ENCODE measurements at places on chromosomes 1 and 21.

- no peak for DNase-seq
Measured at GRCh38 chr1:65497256-65497830, 76.9 kb downstream of the LEPR start.

DNA sequence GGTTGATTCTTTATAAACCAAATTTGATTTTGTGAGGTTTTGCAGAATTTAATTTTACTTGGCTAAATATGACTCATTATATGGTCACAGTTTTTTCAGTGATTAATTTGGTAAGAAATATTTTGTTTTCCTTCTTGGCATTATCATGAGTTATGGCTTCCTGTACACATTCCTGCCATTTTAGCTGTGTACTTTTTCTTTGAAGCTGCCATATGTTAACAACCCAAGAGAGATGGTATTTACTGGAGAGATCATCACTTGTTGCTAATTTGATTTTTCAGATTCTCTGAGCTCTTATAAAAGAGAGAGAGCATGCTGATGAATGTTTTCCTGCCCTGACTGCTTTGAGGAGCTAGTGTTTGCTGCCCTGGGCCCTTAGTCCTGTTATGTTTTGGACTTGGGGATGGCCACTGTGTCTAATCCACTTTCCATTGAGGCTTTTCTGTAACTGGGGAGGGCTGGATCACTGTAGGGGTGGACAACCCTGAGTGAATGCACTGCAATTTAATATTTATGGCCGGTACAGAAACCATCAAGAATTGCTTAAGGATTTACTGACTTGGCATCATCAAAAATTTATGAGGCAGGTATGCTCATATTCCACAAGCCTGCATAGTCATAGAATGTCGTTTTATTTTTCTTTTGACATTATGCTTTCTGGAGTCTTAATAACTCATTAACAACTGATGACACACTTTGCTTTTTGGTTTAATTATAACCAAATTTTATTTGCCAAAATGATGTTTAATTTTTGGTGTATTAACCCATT lies 200.9 kb downstream of the DISC1 start:
- DNase-seq, result no peak

GRCh38 chr21:44498280-44499210 lies 41.5 kb downstream of the KRTAP10-1 start:
- DNase-seq, result no peak

GRCh38 chr1:61097317-61097716 lies 15.0 kb downstream of the NFIA start:
- DNase-seq, result no peak

GRCh38 chr21:31164713-31165694 lies 126.7 kb upstream of the KRTAP19-8 start:
- no peak for DNase-seq

GRCh38 chr1:6511056-6511455 lies 19.6 kb upstream of the PLEKHG5 start:
- no peak for DNase-seq

GRCh38 chr1:113207019-113207418 lies 134.0 kb downstream of the LRIG2 start:
- no peak for DNase-seq

- DNase-seq, result no peak
Measured at GRCh38 chr1:15028616-15029015, 124.9 kb upstream of the TMEM51 start.

GRCh38 chr1:1034439-1034781 lies 14.5 kb downstream of the AGRN start:
- DNase-seq, result no peak

GRCh38 chr1:201517631-201518030 lies 10.7 kb upstream of the CSRP1 start:
- no peak for DNase-seq

- DNase-seq, result no peak
Measured at GRCh38 chr1:62198781-62199125, 4.1 kb downstream of the L1TD1 start.

DNA sequence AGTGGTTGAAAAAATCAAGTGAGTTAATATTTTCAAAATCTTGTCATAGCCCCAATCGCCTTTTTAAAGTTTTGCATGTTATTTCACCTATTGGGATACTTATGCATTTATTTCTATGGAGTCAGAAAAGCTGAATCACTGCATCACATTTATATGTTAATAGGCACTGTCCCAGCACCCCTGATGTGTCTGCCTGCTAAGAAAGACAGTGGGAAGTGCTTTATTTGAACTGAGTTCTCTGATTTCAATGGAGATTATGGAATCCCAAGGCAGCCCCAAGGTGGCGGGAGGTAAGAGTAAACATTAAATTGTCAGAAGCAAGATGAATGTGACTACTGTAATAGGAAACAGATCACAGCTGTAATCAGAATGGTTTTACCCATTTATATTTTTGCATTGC lies 2225.7 kb downstream of the NCAM2 start:
- DNase-seq, result no peak

DNA sequence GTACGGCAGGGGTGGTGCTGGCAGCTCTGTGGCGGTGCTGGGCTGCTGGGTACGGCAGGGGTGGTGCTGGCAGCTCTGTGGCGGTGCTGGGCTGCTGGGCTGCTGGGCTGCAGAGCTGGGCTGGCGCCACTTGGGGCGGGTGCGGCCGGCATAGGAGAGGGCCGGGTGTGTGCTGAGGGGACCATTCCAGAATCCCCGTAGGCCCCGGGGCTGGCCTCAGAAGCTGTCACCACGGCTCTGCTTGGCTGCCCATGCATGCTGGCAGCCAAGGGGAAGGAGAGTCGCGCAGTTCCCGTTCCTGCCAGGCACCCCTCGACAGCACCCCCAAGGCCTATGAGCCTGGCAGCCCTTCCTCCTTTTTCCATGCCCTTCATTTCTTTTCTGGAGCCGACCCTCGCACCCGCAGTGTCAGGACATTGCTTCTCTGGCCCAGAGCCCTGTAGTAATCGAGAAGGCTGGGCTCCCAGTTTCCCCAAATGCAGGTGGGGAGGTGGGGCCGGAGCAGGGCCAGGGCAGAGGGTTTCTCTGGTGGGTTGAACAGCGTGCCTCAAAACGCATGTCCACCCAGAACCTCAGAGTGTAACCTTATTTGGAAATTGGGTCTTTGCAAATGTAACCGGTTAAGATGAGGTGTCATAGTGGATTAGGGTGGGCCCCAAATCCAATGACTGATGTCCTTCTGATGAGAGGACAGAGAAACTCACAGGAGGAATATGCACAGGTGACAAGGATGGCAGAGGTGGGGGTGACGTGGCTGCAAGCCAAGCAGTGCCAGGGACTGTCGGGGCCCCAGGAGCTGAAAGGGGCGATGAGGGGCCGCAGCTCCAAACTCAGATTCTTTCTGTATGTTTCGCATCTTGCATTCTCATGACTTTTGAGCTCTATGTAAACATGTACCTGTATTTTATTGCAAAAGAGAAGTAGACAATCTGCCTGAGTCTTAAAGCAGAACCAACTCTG lies 71.0 kb upstream of the ACTRT2 start:
- no peak for DNase-seq

GRCh38 chr1:244271691-244272308 lies 179.9 kb downstream of the ADSS2 start:
- no peak for DNase-seq

DNA sequence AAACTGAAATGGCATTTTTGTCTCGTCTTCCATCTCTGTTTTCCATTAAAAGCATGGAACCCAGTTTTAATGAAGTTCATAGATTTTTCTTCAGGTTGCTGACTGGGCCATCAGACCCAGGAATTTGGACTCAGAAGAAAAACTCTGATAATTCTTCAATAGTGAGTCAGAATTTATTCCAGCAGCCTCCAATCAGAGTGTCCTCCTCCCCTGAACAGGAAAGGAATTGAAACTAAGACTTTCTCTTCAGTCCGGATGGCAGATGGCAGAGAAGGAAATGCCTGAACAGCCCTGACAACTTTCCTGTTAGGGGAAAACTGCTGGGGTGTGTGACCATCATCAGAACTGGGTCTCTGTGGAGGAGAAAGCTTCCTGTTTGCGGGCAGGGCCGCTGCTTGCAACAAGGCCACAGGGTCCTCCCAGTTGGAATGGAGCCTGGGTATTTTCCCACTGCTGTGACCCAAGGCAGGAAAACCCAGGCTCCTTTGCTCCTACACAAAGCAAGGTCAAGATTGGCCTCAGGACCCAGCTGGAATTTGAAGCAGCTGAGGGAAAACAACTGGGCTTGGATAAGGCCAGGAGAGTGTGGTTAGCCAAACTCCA lies 20.7 kb downstream of the CD34 start:
- no peak for DNase-seq

DNA sequence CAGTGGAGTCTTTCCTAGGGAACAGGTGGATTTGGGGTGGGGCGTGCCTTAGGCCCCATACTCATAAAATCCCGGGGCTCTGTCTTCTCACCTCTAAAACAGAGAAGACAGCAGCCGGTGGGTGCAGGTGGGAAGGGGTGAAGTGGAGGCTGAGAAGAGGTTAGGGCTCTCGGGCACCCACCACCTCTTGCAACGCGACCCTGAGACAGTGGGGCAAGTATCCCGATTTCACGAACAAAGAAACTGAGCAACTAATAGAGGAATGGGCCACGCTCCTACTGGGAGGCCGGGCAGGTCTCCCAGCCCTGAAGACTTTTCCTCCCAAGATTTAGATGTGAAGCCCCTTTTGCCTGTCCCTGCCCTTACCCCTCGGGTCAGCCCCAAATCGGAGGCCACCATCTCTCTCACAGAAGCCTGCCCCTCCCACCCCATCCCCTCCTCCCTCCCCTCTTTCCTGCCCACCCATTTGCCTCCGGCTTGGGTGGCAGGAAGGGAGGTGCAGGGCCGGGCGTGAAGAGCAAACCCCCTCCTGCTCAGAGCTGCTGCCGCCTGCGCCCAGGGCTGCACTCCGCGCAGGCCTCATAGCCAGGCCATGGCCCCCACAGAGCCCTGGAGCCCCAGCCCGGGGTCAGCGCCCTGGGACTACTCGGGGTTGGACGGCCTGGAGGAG lies at the start of gene GPR25:
Gene GPR25 (plus strand): TSS at position 536 of the 670 bp plus-strand sequence. CDS start 57 bp downstream, at position 593.
- no peak for DNase-seq

GRCh38 chr1:243234978-243235647 lies 20.0 kb downstream of the CEP170 start:
- DNase-seq, result no peak

DNA sequence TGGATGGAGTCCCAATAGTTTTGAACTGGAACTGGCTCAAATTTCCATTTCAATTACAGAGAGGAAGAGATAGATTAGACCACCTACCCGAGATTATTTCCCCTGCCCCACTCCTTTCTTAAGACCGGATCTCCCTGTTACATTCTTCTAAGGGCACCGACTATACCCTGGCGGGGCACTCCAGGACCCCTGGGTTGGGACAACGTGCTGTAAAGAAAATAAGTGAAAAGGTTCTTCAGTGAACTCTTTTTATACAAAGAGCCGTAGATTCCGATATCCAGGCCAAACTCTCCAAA lies 6.7 kb downstream of the NR5A2 start:
- no peak for DNase-seq

DNA sequence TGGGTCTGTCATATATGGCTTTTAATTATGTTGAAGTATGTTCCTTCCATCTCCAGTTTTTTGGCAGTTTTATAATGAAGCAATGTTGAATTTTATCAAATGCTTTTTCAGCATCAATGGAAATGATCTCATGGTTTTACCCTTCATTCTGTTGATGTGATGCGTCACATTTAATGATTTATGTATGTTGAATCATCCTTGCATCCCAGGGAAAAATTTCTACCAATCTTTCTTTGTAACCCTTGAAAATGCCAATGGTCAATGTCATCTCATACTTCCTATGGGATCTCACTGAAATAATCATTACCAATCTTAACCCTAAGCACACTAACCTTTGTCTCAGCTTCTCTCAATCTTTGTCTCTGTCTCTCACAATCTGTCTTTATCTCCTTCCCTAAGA lies 1004.0 kb downstream of the KCNT2 start:
- DNase-seq, result no peak

GRCh38 chr1:36576551-36577110 lies 93.9 kb upstream of the CSF3R start:
- no peak for DNase-seq

- DNase-seq, result peak; percentile 48
Measured at GRCh38 chr1:25549273-25550154, 6.1 kb downstream of the LDLRAP1 start.

DNA sequence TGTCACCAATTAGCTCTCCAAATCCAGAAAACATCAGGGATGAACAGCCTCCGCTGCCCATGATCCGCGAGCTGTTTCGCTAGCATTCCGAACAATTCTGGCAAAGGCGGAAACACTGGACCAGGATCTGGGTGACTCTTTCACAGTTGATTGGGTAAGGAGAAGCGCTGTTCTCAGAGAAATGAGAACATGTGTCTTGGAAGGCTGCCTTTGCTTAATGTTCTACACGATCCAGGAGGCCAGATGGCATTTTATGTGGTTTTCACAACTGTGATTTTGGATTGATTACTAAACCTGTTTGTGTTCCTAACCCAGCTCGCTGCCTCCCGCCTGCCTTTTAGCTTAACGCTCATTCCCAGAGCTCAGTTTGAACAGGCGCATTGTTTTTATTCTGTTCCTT lies 144.0 kb downstream of the KIF26B start:
- DNase-seq, result no peak

- DNase-seq, result no peak
Measured at GRCh38 chr1:161820914-161821313, 54.8 kb downstream of the ATF6 start.

GRCh38 chr1:93288558-93288957 lies 57.1 kb upstream of the DR1 start:
- no peak for DNase-seq

GRCh38 chr1:245234217-245235081 lies 79.7 kb downstream of the KIF26B start:
- no peak for DNase-seq

- DNase-seq, result no peak
Measured at GRCh38 chr1:59310549-59311250, 13.8 kb downstream of the FGGY start.

- no peak for DNase-seq
Measured at GRCh38 chr1:56688522-56689026, 43.5 kb downstream of the PRKAA2 start.

DNA sequence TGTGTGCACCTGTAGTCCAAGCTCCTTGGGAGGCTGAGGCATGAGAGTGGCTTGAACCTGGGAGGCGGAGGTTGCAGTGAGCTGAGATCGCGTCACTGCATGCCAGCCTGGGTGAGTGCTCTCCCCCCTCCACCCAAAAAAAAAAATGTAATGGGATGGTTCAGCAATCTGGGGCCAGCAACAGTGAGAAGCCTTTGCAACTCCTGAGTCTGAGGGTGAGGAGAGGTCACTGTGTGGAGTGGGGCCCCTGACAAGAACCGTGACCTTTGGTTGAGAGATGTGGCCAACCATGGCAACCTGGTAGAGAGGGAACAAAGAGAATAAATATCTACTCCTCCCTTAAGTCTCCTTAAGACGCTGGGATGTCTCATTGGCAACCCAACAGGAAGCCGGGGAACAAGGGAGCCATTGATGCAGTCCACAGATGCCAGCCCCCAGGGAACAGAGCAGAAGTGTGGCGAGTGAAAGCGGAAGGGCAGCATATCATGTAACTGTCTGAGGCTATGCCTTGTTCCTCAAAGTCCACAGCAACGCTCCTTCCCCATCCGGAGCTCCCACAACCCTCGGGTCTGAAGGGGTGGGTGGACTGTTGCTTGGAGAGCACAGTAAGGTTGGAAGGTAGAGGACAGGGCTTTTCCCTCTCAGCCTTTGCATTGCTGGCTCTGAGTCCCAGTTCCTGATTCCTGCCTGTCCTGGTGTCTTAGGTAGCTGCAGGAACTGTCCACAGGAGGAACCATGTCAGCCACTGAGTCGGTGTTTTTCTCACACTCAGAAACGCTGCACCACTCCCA lies 8.3 kb downstream of the TRNP1 start:
- DNase-seq, result no peak
